Sigmoid colon (tissue), 7 donors: ENCODE measurements at places on chromosomes 2 and 18. TPM values are rescaled to one million over a fixed set of nuclear protein-coding genes. Genes with fewer than 3 reads are reported as not detected.

DNA sequence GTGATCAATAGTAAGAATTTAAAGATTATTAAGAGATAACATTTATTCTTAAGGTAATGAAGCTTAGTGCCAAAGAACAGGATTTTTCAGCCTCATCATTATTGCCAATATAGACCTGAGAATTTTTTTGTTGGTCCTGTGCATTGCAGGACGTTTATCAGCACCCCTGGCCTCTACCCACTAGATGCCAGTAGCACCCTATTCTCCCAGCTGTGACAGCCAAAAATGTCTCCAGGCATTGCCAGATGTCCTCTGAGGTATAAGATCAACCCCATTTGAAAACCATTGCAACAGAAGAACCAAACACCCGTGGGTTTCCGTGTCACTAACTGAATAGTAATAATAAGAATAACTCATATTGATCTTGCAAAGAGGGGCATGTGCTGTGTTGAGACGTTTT, 700.0 kb upstream of the SOX11 start:
- H3K4me1 ChIP-seq = no peaks in the 10 kb centered on the region
- H3K36me3 ChIP-seq = no peaks in the 10 kb centered on the region
- no peak for DNase-seq

GRCh38 chr2:156322686-156323231, 9.8 kb downstream of the NR4A2 start:
- H3K27ac ChIP-seq = no peak overlapping the region
- DNase-seq = no peak
- peak overlapping the region; percentile 8 for H3K4me3 ChIP-seq
- H3K4me1 ChIP-seq = no peaks in the 10 kb centered on the region

DNA sequence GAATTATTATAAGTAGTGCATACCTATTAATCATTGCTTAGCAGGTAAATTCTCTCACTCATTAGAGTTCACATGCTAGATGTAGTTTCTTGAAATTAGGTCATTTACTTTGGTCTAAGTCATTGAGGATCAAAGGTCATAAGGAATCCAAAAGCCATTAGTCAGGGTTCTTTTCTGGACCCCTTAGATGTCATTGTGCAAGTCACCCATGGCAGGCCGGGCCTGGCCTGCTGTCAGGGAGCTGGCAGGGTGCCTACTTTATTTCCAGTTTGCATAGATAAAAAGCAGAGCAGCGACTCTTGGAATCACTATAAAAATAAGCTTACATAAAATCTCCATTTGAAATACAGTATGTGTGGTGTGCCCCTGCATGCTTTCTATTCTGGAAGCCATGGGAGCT, 91.3 kb downstream of the MEIS1 start:
- no peak for DNase-seq
- H3K4me3 ChIP-seq = no peak overlapping the region
- peaks cover 17% of the 10 kb centered on the region for H3K36me3 ChIP-seq
- H3K27me3 ChIP-seq = no peaks in the 10 kb centered on the region
- H3K27ac ChIP-seq = no peak overlapping the region

Gene SCN3A
- 2.0 TPM for total RNA-seq

DNA sequence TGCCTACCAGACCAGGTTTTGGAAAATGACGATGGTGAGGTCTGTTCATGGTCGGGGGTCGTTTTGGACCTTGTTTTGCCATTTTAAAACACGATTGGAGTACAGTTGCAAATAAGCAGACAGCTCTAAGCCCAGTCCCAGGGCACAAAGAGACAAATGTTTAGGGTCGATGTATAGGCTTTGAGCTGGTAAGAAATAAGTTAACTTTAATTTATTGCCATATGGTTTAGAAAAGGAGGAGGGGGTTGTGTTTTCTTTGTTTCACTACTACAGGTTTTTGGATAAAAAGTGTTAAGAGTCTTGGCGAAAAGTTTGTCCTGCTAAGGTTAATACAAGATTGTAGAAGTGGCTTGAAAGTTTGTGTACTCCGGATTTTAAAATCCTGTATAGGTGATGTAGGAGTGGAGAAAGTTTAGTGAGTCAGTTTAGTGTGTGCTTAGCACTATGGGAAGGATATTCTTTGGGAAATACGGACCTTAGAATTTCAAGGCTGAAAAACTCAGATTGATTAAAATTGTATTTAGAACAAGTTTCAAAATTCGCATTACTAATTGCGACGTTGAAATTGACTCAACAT, 1.3 kb downstream of the KCMF1 start:
- no peaks in the 10 kb centered on the region for H3K36me3 ChIP-seq
- no peak for DNase-seq
- peak overlapping the region; percentile 97 for H3K27ac ChIP-seq
- peak overlapping the region; percentile 98 for H3K4me3 ChIP-seq
- peaks cover 57% of the 10 kb centered on the region for H3K4me1 ChIP-seq

Gene KANSL1L
- total RNA-seq = 32.6 TPM

DNA sequence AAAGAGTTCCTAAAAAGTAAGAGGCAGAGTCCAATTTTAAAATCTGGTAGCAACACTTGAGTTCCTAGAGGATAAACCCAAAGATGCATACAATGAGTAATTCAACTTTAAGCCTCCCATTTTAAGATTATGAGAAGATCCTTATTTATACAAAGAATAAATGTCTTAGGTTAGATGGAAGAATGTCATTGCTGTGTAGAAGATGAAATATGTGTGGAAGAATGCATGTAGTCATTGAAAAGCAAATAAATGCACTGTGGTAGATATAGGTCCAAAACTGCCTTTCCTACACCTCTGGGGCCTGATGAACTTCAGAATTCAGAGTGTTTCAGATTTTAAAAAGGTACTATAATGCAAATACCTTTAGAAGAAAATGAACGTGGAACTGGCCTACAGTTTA, 58.7 kb upstream of the LRP1B start:
- DNase-seq = no peak
- no peaks in the 10 kb centered on the region for H3K36me3 ChIP-seq
- H3K4me3 ChIP-seq = no peak overlapping the region
- no peak overlapping the region for H3K27ac ChIP-seq

Gene RBMS1
- total RNA-seq = 91.8 TPM

DNA sequence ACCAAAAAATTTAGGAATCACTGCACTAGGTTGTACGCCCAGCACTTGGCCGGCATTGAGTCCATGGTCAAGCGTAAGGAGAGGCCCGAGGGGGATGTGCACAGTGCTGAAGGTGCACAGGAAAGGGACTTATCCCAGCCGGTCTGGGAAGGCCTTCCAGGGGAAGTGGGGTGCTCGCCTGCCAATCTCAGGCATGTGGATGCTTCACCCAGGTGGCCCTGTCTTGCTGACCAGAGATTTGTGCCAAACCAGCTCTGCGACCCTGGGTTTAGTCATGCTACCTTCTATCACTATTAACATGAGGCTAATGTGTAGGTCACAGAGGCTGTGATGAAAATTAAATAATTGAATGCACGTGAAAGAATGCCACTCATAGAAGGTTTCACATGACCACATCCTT, 1.7 kb upstream of the ITM2C start:
- no peak overlapping the region for H3K4me3 ChIP-seq
- H3K27ac ChIP-seq = no peak overlapping the region
- H3K27me3 ChIP-seq = no peaks in the 10 kb centered on the region

Gene CCDC178
- total RNA-seq = 0.66 TPM

GRCh38 chr18:47950511-47950910, 20.1 kb upstream of the SMAD2 start:
- H3K27me3 ChIP-seq = no peaks in the 10 kb centered on the region
- no peaks in the 10 kb centered on the region for H3K36me3 ChIP-seq
- no peaks in the 10 kb centered on the region for H3K4me1 ChIP-seq
- no peak overlapping the region for H3K27ac ChIP-seq
- DNase-seq = no peak
- H3K4me3 ChIP-seq = no peak overlapping the region

DNA sequence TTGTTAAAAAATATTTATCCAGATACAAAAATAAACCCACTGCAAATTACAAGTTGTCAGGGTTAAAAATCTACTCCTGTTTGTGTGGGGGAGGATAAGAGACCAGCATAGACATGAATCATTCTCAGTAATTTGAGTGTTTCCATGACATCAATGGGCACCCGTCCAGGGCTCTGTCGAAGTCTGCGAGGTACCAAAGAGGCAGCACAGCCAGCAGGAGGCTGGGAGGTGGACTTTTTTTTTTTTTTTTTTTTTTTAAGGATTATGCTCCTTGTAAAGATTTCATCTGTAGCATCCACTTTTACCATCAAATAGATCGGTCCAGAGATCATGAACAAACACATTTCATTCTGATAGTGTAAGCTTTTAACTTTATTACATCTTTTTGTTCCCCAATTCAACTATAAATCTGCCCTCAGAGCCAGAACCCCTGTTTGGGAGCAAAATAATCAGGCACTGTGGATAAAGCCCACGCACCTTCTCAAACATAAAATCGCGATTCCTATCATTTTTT, 182.0 kb downstream of the TCF4 start:
- no peak overlapping the region for H3K4me3 ChIP-seq
- DNase-seq = peak; percentile 92
- H3K36me3 ChIP-seq = no peaks in the 10 kb centered on the region
- peak overlapping the region; percentile 83 for H3K27ac ChIP-seq
- H3K27me3 ChIP-seq = no peaks in the 10 kb centered on the region

- H3K4me1 ChIP-seq = peaks cover under 1% of the 10 kb centered on the region
- DNase-seq = no peak
- no peak overlapping the region for H3K27ac ChIP-seq
- no peak overlapping the region for H3K4me3 ChIP-seq
These were observed 84.5 kb downstream of the PTRHD1 start for GRCh38 chr2:24708537-24709152.

DNA sequence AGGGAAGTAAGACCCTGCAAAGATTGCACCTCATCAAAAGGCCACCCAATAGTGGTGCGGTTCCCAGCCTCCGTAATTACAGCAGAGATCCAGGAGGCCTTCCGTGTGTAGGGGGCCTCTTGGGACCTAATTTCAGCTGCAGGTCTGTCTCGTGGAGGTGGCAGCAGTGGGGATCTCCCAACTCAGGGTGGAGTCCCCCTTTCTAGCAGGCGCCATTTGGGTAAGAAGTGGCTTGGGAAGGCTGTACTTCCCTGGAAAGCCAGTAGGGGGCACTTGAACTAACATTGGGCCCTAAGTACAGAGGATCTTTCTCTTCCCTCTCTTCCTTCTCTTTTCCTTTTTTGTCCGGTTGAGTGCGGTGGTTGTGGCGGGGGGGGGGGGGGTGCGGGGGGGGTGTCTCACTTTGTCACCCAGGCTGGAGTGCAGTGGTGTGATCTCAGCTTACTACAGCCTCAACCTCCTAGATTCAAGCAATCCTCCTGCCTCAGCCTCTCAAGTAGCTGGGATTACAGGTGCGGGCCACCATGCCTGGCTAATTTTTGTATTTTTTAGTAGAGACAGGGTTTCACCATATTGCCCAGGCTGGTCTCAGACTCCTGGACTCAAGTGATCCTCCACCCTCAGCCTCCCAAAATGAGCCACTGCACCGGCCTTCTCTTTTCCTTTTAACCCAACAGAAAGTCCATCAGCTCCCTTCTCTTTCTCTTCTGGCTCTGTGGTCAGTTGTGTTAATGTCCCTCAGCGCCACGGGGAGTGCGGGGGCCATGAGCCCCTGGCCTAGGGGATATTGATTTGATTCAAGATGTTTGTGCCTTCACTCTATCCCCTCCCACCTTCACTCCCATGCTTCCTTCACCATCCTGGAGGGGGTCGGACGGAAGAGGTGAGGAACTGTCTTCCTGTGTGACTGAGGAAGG, 32.0 kb downstream of the CENPO start:
- H3K27me3 ChIP-seq = no peaks in the 10 kb centered on the region
- H3K4me1 ChIP-seq = peaks cover 7% of the 10 kb centered on the region
- no peaks in the 10 kb centered on the region for H3K36me3 ChIP-seq
- H3K4me3 ChIP-seq = no peak overlapping the region
- no peak overlapping the region for H3K27ac ChIP-seq

DNA sequence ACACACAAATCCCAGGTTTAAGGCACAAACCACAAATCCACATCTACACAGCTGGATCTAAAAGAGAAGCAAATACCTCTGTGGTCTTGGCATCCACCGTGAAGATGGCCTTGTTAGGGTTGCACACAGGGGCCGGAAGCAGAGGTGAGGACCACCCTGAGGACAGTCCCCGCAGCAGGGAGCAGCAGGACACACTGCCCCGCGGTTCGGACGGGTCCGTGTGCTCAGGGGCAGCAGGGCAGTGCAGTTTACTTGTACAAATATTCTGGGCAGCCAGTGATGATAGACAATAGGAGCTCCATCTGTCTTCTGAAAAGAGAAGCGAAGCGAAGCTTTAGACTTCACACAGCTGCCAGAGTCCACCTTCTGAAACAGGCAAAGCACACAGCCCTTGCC, 8.8 kb downstream of the PASK start:
- peak; percentile 39 for DNase-seq
- no peaks in the 10 kb centered on the region for H3K4me1 ChIP-seq
- H3K27me3 ChIP-seq = no peaks in the 10 kb centered on the region
- H3K36me3 ChIP-seq = no peaks in the 10 kb centered on the region
- no peak overlapping the region for H3K4me3 ChIP-seq
- H3K27ac ChIP-seq = no peak overlapping the region

DNA sequence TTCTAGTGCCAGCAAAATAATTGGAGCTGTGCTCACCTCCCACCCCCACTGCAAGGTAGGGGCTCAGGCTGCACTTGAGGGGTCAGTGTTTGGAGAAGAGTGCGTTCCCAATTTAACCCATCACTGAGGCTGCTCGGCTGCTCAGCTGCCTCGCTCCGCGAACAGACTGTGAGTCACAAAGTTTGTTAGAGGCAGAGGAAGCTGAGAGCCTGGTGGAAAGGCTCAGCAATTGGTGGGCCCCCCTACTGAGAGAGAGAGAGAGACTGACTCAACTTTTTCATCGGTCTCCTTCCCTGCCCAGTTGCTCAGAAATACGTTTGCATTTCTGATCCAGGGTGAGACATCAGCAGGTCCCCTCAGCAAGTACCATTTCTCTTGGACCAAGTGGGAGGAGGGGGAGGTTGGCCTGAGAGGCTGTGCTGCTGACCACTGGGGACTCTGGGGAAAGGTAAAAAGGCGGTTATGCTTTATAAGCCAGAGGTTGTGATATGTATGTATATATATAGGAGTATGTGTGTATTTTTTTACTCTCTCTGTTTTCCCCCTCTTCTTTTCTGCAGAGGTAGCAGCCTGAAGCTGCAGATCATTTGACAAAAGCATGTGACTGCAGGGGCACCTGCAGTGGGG, 1.5 kb downstream of the EFR3B start:
- DNase-seq = peak; percentile 46
- no peaks in the 10 kb centered on the region for H3K36me3 ChIP-seq
- peak overlapping the region; percentile 84 for H3K27ac ChIP-seq
